ENCODE measurements at places on chromosomes 16 and 17.
A peak's percentile ranks its signal among the peaks of the same experiment; 100 is the strongest.

- no peak for DNase-seq
These were observed 837 bp downstream of the LRRC59 start for GRCh38 chr17:50396261-50397110.

GRCh38 chr17:82751571-82752370 lies at the start of gene TBCD:
TSS of gene TBCD (plus strand) at chr17:82752065. CDS start at chr17:82752194, 129 bp downstream.
- peak; percentile 73 for DNase-seq

DNA sequence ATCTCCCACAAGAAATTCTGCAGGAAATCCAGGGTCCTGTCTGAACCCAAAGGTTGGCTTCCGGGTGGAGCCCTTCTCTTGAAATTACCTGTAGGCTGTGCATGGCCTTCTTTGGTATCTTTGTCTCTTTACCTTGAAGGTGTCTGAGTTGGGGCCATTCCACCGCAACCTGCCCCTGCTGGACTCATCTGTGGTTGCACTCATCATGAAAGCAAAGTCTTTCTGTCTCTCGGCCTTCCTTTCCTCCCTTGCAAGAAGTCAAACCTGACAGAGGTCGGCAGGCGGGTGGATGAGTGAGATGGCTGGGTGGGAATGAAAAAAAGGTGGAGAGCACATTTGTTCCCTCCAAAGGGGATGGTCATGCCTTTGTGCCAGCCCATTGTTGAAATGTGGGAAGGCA lies 25.1 kb downstream of the SALL1 start:
- DNase-seq = no peak

- no peak for DNase-seq
These were observed 90.7 kb downstream of the WWP2 start for GRCh38 chr16:69852815-69853214.

DNA sequence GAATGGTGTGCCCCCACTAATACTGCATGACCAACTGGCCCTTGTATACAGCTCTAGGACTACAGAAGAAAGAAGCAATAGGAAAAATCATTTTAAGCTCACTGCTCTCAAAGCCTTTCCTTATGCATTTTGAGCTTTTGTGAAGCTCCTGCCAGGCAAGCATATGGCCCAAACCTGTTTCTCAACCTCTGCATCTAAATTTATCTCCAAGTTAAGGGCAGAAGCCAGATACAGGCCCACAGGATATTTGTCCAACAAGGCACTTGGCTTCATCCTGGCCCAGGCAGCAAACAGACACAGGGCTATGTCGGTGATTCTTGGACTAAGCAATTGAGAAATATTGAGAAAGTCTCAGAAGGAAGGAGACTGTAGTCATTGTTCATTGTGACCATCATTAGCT lies 43.9 kb downstream of the CCT6B start:
- DNase-seq = no peak

GRCh38 chr17:63698886-63699637 lies 863 bp downstream of the LIMD2 start:
- no peak for DNase-seq

GRCh38 chr17:38797158-38797490 lies 2.2 kb downstream of the PIP4K2B start:
- DNase-seq = no peak

GRCh38 chr17:18028952-18029540 lies 9.9 kb downstream of the ATPAF2 start:
- DNase-seq = no peak

GRCh38 chr16:53805113-53805512 lies 101.2 kb downstream of the FTO start:
- DNase-seq = no peak
